ENCODE measurements at places on chromosomes 5 and 9.

GRCh38 chr5:174305241-174305681 is 259.8 kb downstream of the NSG2 start:
- no peak for DNase-seq

GRCh38 chr5:14082973-14083372 is 60.2 kb upstream of the TRIO start:
- no peak for DNase-seq

DNA sequence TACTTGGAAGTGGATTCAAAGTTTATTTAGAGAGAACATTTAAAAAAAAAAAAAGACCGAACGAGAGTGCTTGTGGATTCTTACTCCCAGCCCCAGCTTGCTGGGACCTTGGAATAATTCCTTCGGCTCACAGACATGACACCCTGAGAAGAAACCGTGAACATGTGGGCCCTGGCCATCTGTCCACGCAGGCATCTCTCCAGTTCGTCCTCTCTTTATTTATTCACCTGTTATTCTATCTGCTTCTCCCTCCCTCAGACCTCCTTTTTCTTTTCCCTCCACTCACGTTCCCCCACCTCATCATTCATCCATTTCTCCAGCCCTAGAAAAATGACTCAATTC is 93.7 kb upstream of the PHYKPL start:
- DNase-seq, result no peak

GRCh38 chr5:111252799-111253545 is 28.8 kb downstream of the CAMK4 start:
- DNase-seq, result peak; percentile 24

DNA sequence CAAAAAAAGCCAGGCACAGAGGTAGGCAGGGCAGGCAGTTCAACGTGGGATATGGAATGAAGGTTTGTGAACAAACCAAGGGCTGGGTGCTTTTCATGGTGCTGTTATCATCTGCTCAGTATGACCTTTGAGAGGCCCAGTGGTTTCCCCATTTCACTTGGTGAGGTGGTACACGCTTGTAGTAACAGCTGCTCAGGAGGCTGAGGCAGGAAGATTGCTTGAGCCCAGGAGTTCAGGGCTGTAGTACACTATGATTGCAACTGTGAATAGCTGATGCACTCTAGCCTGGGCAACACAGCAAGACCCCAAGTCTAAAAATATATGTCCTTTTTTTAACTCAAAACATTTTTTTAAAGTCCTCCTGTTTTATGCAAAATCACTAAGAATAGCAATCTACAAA is 174.8 kb downstream of the ENC1 start:
- no peak for DNase-seq

- no peak for DNase-seq
Observed at GRCh38 chr9:71549023-71549422, 219.3 kb downstream of the CEMIP2 start.

DNA sequence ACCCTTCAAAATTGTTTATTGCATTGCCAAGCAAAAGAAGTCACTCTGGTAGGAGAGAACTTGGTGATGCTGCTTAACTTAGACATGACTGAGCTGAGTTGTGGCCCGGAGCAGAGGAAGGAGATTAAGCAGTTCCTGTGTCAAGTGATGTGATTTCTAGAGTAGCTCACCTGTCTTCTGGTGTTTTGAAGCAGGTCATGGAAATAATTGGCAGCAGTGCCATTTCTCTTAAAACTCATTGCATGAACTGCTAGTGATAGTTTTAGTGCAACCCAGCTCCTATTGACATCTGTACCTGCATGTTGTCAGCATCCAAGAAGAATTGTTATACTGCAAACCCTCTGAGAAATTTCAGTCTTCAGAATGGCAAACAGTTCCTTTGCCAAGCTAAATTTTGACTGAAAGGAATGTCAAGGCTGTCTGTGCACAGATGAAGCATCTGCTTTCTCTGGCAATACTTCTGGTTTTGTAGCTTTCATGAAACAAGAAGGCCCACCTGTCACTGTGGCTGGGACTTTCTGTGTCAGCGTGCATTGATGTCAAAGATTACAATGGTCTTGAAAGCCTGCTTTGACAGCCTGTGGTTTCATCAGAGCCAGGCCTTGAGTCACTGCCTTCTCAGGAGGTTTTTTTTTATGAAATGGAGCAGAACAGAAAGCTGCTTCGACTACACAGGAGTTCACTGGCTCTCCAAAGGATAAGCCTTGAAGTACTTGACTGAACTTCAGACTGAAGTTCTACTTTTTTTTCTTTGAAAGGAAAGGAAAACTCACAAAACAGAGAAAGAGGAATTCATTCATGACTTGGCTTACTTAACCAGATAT is 90.6 kb downstream of the RALGPS1 start:
- peak; percentile 92 for DNase-seq

DNA sequence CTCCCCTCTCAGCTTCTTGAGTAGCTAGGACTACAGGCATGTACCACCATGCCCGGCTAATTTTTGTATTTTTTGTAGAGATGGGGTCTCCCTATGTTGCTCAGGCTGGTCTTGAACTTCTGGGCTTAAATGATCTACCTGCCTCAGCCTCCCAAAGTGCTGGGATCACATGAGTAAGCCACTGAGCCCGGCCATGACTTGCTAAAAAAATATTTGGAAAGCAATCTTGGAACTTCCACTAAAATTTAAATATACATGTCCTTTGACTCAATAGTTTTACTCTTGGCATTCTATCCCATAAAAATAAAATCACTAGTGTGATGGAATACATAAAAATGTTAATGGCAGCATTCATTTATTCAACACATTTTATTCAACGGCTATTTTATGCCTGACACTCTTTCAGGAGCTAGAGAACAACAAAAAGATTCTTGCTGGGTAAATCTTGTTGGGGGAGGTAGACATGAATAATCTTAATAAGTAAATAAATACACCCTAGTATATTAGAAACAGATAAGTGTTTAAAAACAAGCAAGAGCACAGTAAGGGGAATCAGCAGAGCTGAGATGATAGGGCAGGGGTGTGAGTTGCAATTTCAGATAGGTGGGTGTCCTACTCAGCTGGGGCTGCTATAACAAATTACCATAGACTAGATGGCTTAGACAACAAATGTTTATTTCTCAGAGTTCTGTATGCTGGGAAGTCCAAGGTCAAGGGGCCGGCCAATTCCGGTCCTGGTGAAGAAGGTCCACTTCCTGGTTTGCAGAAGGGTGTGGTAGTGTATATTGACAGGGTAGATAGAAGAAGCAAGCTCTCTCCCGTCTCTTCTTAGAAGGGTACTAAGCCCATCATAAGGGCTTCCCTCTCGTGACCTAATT is 50.7 kb downstream of the KCNV2 start:
- DNase-seq, result no peak

DNA sequence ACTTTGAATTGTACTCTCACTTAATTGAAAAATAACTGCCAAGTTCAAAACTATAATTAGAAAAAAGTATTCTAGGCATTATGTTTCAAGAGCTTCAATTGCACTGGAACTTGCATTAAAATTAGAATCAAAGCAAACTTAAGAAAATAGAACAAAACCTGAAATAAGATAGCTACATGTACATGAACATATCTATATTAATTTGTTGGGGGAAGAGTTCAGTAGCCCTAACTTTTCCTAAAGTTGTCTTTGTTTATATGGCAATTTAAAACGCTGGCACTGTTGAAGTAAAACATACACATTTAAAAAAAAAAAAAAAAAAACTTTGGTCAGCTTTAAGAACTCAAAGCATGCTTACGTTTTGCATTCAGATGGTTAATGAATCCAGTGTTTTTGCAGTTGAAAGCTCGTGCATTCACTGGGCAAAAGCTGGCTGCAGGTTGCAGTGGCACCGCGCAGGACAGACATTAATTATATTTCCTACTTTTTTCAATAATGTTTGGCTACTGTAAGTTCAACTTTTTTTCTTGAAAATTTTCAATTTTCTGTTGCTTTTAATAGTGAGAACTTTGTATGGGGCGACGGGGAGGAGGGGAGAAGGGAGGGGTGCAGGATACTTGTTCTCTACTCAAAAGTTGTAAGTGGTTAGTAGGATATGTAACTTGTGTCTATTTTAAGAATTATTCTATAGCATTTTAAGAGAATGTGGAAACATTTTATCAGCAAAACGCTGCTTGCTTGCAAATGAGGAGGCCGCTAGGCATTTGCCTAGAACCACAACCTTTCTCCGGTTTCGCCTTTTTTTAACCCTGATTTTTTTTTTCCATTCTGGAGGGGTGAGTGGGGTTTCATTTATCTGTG is 3.9 kb downstream of the NR2F1 start:
- DNase-seq, result no peak

DNA sequence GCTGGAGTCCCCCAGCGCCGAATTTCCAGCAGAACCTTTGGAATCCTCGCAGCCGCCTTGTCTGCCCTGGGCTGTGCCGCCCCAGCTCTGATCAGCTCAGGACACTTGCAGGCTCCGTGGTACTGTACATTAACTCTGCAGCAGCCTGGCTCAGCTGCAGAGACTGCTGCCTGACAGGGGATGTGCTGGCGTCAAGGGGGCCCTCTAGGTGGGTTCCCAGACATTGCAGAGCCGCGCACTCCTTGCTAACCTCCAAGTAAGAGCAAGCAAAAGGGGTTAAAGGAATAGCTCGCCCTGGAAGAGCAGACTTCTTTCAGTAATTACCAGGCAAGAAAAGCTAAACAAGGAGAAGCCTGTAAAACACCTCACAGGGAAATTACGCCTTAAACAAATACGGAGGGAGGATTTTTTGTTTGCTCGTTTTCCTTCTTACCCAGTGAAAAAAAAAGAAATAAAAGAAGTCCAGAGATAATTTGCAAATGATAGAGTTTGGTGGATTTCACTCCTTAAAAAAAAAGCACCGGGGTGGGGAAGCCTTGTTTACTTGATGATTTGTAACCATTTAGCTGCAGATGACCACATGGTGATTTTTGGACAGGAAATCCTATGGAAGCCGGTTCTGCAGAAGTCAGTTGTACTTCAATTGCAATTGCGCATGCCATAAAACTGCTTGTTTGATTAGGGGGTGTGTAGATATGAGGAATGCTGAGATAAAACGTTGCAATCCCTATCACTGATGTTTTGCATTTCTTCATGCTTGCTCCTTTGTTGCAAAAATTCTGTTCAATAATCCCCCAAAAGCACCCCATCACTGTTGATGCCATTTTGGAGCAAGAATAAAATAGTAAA is 305.8 kb downstream of the PDE4D start:
- DNase-seq, result peak; percentile 28

GRCh38 chr5:94690778-94691177 is 72.3 kb downstream of the SLF1 start:
- DNase-seq, result no peak

DNA sequence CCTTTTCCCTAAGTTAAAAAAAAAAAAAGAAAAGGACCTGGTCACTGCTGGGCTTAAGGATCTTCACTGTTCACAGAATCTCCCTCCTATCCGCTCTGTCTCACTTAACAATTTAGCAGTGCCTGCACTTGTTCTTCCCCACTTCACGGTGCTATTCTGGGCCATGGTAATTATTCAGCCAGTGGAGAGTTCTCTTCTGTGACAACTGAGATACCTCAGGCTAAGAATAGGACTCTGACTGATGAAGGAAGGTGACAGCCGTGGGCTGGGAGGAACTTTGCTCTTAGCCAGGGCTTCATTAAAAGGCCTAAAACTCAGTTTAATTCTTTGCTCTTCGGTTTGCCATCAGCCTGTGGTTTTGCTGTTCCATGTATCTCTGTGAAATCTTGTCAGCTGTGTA is 51.9 kb upstream of the ENTREP1 start:
- DNase-seq, result no peak

- no peak for DNase-seq
Observed at GRCh38 chr5:138102454-138103318, 18.9 kb downstream of the WNT8A start.

DNA sequence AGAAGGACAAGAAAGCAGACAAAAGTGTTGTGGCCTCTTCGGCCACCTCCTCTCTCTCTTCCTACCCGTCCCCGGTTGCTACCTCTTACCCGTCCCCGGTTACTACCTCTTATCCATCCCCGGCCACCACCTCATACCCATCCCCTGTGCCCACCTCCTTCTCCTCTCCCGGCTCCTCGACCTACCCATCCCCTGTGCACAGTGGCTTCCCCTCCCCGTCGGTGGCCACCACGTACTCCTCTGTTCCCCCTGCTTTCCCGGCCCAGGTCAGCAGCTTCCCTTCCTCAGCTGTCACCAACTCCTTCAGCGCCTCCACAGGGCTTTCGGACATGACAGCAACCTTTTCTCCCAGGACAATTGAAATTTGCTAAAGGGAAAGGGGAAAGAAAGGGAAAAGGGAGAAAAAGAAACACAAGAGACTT is 2.4 kb downstream of the EGR1 start:
- no peak for DNase-seq

- DNase-seq, result no peak
Observed at GRCh38 chr9:129365196-129365595, 187.1 kb upstream of the IER5L start.

DNA sequence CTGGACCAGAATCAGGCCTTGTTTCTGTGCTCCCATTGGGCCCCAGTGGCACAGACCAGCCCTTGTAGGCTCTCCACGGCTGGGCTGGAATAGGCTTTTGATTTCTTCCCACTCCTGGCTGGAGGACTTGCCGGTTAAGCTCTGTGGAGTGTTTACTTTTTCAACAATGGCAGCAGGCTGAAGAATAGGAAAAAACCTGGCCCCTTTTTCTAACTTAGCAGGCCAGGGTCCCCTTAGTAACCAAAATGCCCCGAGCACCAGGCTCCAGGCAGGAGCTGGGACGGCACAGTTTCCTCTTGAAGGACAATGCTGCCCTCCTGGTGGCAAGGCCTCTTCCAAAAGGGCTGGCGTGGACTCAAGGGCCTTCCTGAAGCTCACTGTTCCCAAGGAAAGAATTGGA is 230.3 kb downstream of the CRB2 start:
- DNase-seq, result no peak

DNA sequence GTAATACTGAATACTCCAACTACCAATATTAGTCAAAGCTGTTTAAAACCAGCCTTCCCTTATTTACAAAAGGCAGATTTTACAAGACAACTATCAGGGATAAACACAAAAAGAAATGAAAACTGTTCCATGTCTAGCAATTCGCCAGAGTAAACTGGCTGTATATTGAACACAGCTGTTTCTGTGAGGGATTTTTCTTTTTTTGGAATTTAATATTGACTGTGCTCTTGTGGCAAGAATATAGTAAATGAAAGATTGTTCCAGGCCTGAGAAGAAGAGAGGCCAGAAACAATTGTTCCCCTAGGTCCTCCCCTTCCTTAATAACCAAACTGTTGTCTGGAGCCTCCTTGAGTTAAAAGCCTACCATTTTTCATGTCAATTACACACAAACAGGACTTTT is 188.6 kb downstream of the PDE4D start:
- DNase-seq, result no peak

DNA sequence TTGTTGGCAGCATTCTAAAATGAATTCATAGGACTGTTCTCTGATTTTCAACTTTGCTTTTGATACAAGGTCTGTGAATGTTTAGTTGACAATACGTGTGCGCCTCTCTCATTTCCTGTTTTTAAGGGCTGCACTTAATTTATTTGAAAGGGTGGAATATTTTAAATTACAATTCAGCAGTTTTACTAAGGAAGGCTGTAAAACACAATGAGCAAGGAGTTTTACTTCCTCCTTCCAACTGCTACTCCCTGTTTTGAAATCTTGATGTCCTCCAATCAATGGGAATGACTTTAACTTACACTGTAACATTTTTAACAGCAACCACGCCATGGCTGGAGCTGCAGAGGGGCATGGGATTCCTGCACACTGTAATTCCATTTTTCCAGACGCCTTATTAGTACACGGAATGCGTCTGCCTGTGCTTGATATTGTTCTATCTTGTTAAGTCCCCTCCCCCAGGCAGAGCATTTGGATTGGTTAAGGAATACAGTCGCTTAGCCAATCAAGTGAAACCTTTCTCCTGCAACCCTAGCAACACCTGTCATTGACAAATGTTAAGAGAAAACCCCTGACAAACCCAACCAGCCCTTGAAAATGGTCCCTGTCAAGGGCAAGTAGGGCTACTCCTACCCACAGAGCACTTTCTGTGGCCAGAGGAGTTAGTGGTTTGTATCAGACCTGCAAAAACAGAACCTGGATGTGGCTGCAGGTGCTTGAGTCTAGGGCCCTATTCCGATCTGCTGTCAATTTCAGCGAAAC is 12.5 kb upstream of the ZSWIM6 start:
- DNase-seq, result no peak
